ENCODE measurements at places on chromosomes 3 and 15. TPM values are rescaled to one million over a fixed set of nuclear protein-coding genes. Genes with fewer than 3 reads are reported as not detected.

Gene FOXB1
- total RNA-seq: not detected

- no peak for DNase-seq
These were observed 92.2 kb downstream of the CMSS1 start for GRCh38 chr3:99909714-99910495.

GRCh38 chr3:6747017-6747416, 113.9 kb upstream of the GRM7 start:
- no peak for DNase-seq

- DNase-seq: peak; percentile 41
These were observed 23.1 kb downstream of the DAPK2 start for GRCh38 chr15:64023220-64023619.

- DNase-seq: peak; percentile 76
These were observed 123.2 kb downstream of the BDH1 start for GRCh38 chr3:197432384-197433127.

GRCh38 chr3:4928277-4928789, 50.9 kb upstream of the BHLHE40 start:
- DNase-seq: no peak

DNA sequence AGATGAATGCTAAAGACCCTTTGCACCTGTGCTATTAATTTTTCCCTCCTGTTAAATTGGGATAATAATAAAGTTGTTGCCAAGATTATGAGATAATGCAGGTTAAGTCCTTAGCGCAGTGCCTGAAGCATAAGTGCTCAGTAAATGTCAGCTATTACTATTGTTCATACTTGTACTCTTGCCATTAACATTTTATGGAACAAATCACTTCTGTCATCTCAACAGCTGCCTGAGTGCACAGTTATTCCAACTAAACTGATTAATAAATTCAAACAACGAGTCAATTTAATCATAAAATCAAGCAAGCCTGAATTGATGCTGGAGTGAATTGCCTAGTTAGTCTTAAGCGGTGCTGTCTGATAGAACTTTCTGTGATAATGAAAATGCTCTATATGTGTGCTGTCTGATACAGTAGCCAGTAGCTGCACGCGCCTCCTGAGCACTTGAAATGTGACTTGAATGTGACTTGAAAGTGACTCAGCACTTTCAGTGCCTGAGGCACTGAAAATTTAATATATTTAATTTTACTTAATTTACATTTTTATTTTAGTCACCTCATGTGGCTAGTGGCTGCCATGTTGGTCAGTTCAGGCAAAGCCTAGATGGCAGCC, 198.7 kb upstream of the PFN2 start:
- peak; percentile 8 for DNase-seq

Gene KBTBD13
- not detected for total RNA-seq

DNA sequence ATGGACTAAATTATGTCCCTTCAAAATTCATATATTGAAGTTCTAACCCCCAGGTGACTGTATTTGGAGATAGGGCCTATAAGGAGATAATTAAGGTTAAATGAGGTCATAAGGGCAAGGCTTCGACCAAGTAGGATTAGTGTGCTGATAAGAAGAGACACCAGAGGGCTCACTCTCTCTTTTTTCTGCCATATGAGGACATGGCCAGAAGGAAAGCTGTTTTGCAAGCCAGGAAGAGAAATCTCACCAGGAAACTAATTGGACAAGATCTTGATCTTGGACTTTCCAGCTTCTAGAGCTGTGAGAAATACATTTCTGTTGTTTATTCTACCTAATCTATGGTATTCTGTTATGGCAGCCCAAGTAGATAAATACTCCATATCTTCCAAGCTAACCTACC, 503.6 kb upstream of the NAALADL2 start:
- no peak for DNase-seq

DNA sequence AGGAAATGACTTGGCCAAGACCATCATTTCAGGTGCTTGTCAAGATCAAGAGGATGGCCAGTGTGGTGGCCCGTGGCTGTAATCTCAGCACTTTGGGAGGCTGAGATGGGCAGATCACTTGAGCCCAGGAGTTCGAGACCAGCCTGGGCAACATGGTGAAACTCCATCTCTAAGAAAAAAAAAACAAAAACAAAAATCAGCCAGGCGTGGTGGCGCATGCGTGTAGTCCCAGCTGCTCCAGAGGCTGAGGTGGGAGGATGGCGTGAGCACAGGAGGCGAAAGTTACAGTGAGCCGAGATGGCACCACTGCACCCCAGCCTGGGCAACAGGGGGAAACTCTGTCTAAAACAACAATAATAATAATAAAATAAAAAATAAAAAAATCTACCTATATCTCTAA, 15.0 kb downstream of the CRABP1 start:
- DNase-seq: no peak

GRCh38 chr15:79904271-79904670, 7.5 kb upstream of the MTHFS start:
- no peak for DNase-seq

- no peak for DNase-seq
These were observed 345.6 kb downstream of the GAP43 start for GRCh38 chr3:115968871-115969270.
